ENCODE measurements at places on chromosomes 16 and 17.

DNA sequence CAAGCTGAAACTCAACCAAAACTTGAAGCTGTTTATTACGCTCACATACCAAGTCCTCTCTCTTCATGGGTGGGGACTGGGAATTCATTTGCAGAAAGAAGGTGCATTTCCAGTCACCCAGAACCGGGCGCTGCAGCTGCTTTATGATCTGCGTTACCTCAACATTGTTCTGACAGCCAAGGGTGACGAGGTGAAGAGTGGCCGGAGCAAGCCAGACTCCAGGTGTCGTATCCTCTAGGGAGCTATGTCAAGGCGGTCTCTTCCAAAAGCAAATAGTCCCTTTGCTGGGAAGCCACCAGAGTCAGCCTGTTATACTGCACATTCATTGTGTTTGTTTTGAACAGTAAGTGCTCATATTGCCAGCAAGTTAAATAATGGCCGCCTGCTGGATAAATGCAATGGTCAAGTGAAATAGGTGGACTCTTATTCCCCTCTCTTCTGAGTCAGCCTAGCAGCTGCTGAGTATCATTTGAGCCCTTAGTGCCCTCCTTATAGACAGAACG is 12.7 kb downstream of the COG1 start:
- no peak for DNase-seq

DNA sequence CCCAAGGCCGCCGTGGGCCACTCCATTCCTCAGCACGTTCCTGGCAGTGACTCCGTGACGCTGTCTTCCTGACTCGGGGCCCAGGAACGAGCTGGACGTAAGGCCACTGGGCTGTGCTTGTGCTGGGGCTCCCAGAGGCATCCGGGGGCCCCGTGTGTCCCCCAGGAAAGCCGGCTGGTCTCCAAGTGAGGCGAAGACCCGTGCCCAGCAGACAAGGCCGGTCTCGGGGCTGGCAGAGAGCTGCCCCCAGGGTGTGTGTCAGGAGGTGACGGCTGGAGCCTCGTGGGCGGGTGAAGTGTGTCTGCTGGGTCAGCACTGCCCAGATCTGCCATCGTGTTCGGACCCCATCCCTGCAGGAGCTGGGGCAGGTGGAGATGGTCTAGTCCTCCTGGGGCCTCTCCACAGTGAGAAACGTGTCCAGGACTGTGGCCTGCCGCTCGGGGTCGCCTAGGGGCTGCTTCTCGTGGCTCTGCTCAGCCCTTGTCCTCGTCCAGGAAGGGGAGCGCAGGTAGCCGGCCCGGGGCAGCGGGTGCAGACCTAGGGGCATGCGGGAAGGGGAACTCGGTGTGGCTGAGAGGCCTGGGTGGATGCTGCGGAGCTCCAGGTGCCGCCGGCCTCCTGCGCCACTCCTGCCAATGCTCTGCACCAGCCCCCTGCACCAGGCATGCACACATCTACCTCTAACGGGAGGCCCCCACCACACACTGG is 13.1 kb downstream of the DBNDD1 start:
- no peak for DNase-seq

DNA sequence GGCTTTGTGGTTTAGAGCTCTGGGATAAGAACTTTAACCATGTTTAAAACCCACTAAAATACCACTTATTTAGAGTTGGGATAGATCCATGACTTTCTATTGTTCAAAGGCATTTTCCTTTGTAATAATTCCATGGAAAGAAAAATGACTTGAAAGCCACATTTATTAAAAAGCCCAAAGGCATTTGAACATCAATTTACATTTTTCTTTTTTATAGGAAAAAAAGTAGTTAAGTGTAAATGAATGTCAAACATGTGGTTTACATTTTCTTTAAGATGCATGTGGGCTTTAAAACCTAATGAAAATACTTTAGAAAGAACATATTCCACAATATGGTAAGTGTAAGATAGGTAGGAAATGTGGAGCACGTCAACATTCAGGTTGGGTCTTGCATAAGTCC is 443.2 kb downstream of the TOX3 start:
- no peak for DNase-seq

DNA sequence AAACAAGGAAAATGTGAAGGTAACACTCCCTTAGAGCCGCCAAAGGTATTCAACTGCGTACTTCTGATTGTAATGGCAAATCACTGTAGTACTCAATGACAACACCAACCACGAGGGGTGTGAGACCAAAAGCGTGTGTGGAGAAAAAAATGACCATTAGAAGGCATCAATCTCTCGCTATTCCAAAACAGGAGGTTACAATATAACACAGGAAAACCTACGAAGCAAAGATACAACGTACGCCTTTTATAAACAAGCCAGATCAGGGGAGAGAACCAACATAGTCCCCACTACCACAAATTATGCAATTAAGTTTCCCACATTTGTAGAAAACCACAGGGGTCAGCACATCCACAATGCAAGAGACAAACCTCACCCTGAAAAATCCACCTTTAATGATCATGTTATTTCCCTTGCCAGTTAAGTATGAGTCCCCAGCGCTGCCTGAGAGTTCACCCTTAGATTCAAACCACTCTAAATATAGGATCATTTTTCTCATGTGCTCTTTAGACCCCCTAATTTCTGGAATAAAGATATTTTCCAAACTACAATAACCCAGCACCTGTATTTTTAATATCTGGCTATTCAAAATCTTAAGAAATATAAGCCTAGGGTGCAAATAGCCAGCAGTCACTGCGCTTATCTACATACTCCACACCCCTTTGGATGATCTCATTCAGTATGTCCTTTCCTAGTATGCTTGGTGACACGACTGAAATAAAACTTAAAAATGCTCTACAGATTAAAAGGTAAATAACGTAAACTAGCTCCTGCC is 12.4 kb downstream of the TEX14 start:
- no peak for DNase-seq

- no peak for DNase-seq
These were observed 3.3 kb downstream of the MT1H start for GRCh38 chr16:56672761-56673536.

DNA sequence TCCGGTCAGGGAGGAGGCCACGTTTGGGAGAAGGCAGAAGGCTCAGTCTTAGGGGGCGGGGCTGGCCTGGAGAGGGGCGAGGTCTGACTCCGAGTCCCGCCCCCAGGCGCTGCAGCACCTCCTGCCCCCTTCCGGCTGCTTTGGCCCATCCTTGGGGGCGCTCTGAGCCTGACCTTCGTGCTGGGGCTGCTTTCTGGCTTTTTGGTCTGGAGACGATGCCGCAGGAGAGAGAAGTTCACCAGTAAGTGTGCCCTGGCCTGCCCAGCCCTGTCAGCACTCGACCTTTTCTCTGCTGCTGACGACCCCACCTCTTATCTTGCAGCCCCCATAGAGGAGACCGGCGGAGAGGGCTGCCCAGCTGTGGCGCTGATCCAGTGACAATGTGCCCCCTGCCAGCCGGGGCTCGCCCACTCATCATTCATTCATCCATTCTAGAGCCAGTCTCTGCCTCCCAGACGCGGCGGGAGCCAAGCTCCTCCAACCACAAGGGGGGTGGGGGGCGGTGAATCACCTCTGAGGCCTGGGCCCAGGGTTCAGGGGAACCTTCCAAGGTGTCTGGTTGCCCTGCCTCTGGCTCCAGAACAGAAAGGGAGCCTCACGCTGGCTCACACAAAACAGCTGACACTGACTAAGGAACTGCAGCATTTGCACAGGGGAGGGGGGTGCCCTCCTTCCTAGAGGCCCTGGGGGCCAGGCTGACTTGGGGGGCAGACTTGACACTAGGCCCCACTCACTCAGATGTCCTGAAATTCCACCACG is 1.5 kb downstream of the TNFRSF12A start:
- peak; percentile 69 for DNase-seq

GRCh38 chr17:78484271-78485246 is 92.6 kb downstream of the DNAH17 start:
- DNase-seq, result no peak

GRCh38 chr17:6755731-6756184 is at the start of gene XAF1:
TSS of gene XAF1 (plus strand) at chr17:6756046. CDS start at chr17:6756079, 33 bp downstream.
- no peak for DNase-seq

DNA sequence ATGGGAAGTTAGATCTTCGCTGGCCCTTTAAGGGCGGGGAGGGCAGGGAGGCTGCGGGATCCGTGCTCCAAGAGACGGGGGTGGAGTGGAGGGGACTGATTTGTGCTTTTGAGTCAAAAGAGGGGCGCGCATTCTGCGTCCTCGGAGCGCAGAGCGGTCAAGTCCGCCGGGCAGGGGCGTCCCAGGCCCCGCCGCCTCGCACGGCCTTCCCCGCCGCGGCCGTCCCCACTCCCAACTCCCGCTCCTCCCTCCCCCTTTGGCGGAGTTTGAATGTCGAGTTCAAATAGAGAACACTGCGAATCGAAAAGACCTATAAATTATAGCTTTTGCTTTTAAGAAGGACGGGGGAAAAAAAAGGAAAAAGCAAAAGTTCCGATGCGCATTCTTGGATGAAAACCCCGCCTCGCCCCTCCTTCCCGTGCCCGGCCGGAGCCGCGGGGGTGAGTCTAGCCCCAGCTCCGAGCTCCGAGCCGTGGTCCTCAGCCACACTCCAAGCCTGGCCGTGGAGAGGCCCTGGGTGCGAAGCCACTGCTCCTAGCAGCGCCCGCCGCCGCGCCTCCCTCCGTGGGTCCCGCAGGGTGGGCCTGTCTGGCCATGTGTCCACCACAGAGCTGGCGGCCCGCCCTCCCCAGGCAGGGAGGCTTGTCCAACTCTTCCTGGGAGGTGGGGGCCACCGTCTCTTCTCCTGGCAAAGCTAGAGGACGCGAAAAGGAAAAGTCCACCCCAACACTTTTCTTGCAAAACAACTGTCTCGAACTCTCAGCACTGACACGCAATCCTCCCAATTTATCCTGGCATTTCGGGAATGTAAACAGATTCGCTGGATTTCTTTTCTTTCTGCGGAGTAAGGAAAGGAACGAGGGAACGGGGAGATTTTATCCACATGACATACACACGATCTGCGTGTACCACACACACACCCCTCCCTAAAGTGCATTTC is 3.6 kb downstream of the CBX8 start:
- no peak for DNase-seq

DNA sequence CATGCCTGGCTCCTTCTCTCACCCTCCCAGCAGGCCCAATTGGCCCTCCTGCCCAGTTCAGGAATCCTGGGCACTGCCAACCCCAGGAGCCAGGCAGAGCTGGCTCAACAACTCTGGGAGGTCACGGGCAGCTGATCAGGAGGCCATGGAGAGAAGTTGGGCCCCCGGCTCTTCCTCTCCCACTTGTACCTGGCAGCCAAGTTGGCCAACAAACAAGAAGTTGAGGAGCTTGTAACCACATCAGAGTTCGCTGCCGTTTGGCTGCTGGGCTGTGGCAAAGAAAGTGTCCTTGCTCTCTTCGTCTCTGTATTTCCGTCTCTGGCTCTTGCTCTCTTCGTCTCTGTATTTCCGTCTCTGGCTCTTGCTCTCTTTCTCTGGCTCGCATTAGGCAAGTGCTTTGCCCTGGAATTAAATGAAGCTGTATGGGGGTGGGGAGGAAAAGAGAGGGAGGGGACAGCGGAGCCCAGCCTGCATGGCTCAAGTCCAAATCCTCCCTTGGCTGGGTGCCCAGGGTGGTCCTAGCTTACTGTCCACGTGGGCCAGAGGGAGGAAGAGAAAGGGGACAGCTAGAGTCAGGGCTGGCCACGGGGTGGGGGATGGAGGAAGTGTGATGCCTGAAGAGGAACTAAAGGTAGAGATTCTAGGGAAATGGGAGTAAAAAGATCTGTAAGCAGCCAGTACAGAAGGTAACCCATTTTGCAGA is 7.8 kb upstream of the TMEM132E start:
- DNase-seq, result no peak

- DNase-seq, result peak; percentile 8
These were observed 23.0 kb upstream of the CAPNS2 start for GRCh38 chr16:55543472-55543871.

- DNase-seq, result no peak
These were observed 18.4 kb downstream of the MAP2K3 start for GRCh38 chr17:21302711-21303425.

- DNase-seq, result no peak
These were observed 277.7 kb downstream of the HS3ST3A1 start for GRCh38 chr17:13323990-13324389.

DNA sequence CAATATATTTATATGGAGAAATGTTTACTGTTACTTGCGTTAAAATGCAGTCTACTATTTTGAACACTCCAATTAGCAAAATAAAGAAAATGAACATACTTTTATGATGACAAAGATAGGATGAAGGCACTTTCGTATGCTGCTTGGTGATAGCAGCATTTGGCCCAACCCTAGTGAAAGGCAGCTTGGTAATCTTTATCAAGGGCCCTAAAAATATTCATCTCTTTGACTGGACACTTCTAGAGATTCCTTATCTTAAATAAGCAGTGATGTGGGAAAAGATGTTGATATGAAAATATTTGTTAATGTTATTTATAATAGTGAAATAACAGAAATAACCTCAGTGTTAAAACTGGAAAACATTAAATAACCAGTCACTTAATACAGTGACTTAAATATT is 79.4 kb downstream of the NF1 start:
- no peak for DNase-seq

GRCh38 chr16:75566758-75567255 is 628 bp downstream of the GABARAPL2 start:
- DNase-seq, result no peak

DNA sequence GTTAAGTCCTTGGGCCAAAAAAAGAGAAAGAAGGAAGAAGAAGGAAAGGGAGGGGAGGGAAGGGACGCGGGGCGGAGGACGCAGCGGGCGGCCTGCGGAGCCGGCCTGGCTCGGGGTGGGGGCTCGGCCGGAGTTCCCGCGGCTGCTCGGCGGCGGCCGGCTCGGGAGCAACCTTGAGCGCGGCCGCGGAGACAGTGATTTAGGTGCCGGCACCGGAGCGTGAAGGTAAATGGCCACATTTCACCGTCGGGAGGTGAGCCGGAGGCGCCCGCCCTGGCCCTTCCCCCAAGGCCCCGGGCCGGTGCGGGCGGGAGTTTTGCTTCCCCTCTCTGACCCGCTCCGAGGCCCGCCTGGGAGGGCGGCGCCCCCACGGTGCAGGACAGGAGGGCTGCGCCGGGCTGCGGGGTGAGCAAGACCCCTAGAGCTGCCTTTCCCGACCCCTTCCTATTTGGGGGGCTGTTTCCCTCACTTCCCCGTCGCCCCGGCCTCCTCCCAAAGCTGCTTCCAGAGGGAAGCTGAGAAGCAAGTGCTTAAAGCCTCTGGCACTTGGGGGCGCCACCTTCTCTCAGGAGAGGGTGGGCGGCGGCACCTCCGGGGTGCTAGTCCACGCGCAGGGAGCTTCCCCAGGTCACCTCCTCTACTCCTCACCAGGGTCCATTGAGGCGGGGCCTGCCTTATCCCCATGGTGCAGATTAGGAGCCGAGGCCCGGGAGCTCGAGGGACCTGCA is 56.5 kb downstream of the MRM1 start:
- DNase-seq, result no peak

GRCh38 chr17:68701046-68701445 is 99.9 kb upstream of the FAM20A start:
- DNase-seq, result no peak
